Ureter (tissue), 1 donor: ENCODE measurements at places on chromosomes 3 and 15.

GRCh38 chr3:169552533-169552932, 111.0 kb downstream of the MECOM start:
- DNase-seq = no peak

DNA sequence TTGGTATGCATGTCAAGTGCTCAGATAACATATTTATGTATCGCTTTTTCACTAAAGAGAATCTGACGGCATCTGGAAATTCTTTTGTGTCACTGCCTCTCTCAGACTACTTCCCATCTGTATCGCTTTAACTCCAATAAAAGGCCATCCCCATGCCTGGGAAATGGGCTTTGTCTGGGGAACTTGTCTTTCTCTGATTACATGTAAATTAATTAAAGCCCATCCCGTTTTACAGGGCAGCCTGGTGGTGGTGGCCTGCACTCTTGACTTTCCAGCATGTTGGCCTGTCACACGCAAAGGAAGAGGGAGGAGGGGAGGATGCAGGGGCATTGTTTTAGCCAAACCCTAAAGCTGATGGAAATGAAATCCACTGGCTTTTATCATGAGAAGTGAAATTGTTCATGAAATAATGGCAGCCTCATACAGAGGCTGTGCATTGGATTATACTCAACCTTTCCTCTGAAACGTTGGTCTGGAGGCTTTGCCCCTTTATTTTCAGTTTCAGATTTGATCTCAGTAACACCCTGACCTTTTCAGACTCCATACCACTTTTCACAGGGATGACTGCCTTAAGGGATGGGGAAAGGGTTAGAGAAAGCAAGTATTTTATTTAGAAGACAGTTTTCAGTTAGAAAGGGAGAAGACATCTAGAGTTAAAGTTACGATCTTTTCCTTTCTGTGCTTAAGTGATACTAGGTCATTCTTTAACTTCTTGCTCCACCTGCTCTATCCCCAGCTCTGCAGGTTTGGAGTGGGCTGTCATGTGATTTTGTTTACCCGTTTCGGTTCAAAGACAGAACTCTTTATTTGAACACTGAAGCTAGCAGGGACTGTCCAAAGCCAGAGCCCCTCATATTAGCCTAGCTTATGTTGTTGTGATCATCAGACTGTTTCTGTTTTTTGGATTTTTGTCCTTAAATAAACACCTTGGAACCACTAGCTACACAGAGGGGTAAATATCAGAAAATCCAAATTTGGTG, 94.6 kb upstream of the CTDSPL start:
- no peak for DNase-seq

- DNase-seq = no peak
Measured at GRCh38 chr15:39244776-39245175, 336.1 kb upstream of the THBS1 start.

- DNase-seq = no peak
Measured at GRCh38 chr15:85625856-85626255, 168.9 kb downstream of the KLHL25 start.

DNA sequence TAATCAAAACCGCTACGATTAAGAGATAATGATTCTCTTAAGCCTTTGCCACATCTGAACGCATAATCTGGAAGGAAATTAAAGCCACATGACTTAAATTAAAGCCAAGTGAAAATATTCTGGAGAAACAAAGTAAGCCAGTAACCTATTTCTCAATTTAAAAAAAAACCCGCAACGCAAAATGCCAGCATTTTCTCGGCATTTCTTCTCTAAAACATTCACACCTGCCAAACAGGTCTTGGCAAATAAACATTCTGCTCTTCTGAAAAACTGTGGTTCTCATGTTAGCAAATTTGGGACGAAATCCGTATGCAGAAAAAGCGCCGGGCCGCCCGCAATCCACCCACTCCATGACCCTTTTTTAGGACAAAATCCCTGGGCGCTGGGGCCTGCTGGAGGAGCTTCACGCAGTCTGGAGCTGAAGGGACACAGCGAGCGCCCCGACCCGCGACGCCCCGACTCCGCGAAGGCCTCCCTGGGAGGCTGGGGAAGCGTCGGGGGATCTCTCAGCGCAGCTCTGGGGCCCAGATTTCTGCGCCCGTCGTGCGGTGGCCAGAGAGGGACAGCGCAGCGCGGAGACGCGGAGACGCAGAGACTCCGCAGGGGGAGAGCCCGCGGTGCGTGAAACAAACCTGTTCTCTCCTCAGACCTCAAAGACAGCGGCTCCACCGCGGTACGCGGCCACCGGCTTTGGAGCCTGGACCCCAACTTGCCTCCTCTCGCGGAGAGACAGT, 471 bp downstream of the NKIRAS1 start:
- DNase-seq = peak; percentile 54

- DNase-seq = no peak
Measured at GRCh38 chr3:150346981-150347863, 60.9 kb upstream of the TSC22D2 start.

GRCh38 chr3:184381261-184382224, 1.7 kb downstream of the CHRD start:
- no peak for DNase-seq

GRCh38 chr3:72048873-72049272, 263.9 kb upstream of the PROK2 start:
- no peak for DNase-seq

DNA sequence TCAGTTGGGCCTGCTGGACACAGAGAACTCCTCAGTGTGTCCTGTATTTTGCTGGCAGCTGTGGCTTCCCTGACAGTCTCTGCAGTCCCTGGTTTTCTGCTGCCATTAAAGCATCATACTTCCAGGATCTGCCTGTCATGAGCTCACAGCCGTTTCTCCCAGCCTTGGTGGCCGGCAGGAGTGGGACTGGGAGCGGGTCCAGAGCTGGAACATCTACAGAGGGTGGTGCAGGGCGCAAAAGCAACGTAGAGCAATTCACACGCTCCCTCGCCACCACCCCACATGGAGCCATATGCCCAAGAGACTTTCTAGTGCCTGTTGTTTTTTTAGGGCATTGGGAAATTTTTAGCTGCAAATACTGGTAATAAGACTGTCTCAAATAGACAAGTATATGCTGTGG, 33.6 kb downstream of the ABTB1 start:
- no peak for DNase-seq

- no peak for DNase-seq
Measured at GRCh38 chr15:51878446-51879386, 49.3 kb downstream of the TMOD3 start.

GRCh38 chr3:119642746-119643473, 17.5 kb downstream of the POPDC2 start:
- DNase-seq = no peak

GRCh38 chr3:175433026-175433674, 574.0 kb downstream of the NAALADL2 start:
- DNase-seq = no peak

DNA sequence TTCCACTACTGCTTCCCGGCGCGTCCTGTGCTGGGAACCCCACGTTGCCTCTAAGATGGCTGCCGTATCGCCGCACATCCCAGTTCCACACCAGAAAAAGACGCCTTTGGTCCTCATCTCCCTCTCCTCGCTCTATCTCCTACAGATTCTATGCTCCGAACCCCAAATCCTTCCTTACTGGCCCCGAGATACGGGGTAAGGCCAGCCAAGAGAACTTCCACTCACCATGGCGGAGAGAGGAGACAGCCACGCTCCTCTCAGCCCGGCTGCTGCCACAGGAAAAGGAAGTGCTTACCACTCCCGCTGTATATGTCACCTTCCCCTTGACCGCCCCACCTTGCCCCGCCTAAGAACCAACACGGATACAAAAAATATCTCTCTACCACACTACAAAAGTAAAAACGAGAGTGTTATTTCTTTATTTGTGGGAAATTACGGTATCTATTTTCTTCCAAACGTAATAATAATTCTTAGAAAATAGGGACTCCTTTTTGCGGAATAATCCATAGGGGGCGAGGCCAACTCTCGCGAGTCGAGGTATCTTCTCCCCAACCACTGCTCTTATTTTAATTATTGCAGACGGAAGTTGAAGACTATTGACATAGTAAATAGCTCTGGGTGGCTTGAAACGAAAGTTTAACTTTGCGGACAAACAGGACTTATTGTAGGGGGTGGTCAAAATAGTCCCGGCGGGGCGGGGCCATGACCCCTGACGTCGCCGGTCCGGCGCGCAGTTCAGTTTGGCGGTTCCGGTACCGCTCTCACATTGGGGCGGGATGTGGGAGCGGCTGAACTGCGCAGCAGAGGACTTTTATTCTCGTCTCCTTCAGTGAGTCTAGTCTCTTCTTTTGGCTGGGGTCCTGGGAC, at the start of the genes RPL4 and ZWILCH:
TSS of gene RPL4 (minus strand) at position 293 of the 867 bp plus-strand sequence. CDS start at position 228, 65 bp downstream.
TSS of gene ZWILCH (plus strand) at position 764 of the 867 bp plus-strand sequence. CDS start at position 777, 13 bp downstream.
- DNase-seq = peak; percentile 81

GRCh38 chr3:16147220-16147994, 27.1 kb upstream of the GALNT15 start:
- DNase-seq = no peak

DNA sequence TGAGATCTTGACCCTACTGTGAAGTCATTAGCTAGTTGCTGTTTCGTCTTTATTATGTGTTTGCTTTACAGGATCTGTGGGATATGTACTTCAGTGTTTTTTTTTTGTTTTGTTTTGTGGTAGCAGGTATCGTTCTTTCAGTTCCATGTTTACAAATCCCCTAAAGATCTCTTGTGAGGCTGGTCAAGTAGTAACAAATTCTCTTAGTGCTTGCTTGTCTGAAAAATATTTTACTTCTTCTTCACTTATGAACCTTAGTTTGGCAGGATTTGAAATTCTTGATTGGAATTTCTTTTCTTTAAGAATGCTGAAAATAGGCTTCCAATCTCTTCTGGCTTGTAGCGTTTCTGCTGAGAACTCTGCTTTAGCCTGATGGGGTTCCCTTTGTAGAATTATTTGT, 235.8 kb upstream of the ALCAM start:
- no peak for DNase-seq

GRCh38 chr15:58520464-58520863, 88.7 kb downstream of the LIPC start:
- no peak for DNase-seq

DNA sequence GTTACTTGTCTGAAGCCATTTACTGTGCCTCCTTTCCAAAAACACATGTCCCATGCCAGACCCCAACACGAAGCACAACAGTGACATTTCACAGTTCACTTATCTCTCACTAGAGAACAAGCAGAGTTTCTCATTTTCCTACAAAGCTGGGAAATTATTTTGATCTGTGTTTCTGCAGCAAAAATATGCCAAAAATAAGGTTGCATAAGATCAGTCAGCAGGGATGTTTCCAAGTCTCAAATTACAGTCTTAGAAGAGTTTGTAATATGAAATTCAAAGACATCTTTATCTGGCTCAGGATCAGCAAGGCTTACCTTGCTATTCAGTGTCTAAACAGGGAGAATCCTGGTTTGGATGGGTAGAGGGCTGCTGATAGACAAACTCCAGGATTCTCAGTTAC, 75.5 kb downstream of the GJD2 start:
- no peak for DNase-seq
